ENCODE measurements at places on chromosomes 13 and 19.

- DNase-seq: no peak
These were observed at the start of gene COX7A1 for GRCh38 chr19:36152352-36153091. Gene COX7A1 (minus strand): TSS chr19:36152447. CDS start chr19:36152407, 40 bp downstream.

DNA sequence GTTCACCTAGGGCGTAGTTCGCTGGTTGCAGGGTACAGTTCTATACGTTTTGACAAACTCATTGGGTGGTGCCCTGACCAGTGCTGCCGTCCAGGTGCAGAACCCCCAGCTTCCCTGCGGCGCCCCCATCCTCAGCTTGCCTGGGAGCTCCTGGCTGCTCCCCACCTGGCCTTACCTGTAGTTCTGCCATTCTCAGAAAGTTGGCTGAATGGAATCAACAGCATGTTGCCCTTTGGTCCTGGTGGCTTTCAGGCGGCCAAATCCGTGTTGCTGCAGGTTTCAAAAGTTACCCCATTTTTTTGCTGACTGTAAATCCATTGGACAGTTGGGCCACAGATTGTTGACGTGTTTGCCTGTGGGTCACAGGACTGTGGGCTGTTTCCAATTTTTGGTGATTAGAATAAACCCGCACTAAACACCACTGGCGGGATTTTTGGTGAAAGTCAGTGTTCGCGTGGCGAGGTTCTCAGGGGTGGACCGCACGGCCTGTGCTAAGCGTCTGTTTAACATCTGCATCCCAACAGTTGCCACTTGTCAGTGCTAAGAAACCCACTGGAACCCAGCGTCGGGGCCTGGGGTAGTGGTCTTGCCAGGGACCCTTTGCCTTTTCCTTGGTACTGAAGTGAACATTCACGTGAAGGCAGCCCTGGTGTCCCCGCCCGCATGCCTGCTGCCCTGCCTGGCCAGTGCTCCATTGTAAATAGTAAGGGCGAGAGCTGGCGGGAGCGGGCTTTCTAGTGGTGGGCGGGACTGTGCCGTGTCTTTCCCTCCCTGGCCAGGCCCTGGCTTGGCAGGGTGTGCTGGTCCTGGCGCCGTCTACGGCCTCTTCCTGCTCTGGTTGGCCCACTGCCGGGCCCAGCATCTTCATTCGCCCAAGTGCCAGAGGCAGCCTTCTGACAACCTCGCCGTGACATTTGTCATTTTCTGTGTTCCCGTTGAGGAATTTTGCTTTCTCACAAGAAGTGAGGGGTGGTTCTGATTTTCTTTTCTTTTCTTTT, 3.3 kb downstream of the DOT1L start:
- DNase-seq: peak; percentile 74

- peak; percentile 73 for DNase-seq
These were observed 3.4 kb upstream of the PRAM1 start for GRCh38 chr19:8505680-8506401.

DNA sequence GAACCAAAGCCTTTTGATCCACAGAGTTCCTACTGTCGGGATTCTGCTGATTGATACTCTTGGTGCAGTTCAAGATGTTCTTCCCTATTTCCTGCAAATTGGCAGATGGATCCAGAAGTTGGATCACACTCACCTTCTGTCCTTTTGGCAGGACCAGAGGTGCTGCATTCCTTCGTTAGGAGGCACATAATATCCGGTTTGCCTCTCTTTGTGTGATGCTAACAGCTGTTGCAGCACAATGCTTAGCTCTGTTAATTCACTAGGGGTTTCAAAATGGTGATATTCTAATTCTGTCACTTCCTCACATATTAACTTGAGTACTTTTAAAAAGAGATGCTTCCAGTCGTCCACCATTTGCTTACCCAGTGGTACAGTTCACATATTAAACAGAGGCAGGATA, 15.2 kb upstream of the CHST8 start:
- DNase-seq: no peak

- DNase-seq: peak; percentile 50
These were observed 9.0 kb upstream of the LTBP4 start for GRCh38 chr19:40592170-40592569.

- no peak for DNase-seq
These were observed 110.8 kb downstream of the TBC1D4 start for GRCh38 chr13:75371203-75371602.

- DNase-seq: no peak
These were observed 1399.8 kb upstream of the SLC10A2 start for GRCh38 chr13:104466016-104466415.

- no peak for DNase-seq
These were observed 77.3 kb upstream of the SIAH3 start for GRCh38 chr13:45928843-45929242.

GRCh38 chr13:45055902-45056648, 64.2 kb upstream of the GTF2F2 start:
- peak; percentile 56 for DNase-seq

DNA sequence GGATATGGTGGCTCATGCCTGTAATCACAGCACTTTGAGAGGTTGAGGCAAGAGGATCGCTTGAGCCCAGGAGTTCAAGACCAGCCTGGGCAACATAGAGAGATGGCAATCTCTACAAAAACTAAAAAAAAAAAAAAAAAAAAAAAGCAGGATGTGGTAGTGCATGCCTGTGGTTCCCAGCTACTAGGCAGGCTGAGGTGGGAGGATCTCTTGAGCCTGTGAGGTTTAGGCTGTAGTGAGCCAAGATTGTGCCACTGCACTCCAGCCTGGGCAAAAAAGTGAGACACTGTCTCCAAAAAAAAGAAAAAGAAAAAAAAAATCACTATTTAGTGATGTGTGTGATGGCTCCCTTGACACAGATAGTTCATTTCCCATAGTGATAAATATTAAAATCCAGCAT, 365.0 kb upstream of the NBEA start:
- no peak for DNase-seq

- peak; percentile 41 for DNase-seq
These were observed 418.9 kb downstream of the FGF14 start for GRCh38 chr13:101982903-101983302.

- peak; percentile 23 for DNase-seq
These were observed 172.7 kb downstream of the UQCRFS1 start for GRCh38 chr19:29040292-29040691.

DNA sequence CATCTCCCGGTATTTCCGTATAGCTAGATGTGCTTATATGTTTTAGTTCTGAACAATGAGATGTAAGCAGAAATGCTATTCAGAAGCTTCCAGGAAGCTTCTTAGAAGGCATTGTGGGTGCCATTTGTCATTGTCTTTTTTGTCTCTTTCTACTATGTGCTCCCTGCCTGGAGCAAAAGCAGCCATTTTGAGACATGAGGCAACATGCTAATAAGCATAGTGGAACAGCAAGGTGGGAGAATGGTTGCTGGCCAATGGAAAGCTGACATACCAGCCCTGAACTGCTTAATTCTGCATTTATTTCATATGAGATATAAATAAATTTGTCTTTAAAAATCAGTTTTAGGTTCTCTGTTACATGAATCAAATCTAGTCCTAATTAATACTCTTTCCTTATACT, 299.7 kb downstream of the LMO7 start:
- DNase-seq: no peak

- no peak for DNase-seq
These were observed 57.3 kb downstream of the MBD3L2B start for GRCh38 chr19:6963937-6964336.

DNA sequence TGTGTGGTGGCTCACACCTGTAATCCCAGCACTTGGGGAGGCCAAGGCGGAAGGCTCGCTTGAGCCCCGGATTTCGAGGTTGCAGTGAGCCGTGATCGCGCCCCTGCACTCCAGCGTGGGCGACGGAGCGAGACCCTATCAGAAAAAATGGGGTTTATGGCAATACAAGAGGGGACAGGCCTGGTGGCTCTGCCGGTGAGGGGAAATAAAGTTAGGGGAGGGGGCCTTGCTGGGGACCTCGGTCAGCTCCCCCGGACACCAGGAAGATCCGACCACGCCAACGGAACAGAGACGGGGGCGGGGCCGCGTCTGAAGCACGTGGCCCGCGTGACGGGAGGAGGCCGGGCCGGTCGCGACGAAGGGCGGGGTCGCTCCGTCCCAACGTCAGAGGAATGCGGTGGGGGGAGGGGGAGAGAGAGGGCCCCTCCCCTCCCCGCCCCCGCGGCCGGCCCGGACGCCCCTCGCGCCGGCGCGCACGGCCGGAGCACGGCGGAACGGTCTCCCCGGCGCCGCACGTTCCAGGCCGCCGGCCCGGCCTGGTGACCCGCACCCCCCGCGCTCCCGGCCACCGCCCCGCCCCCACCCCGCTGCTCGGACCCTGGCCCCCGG, 1.9 kb upstream of the HNRNPL start:
- peak; percentile 97 for DNase-seq

DNA sequence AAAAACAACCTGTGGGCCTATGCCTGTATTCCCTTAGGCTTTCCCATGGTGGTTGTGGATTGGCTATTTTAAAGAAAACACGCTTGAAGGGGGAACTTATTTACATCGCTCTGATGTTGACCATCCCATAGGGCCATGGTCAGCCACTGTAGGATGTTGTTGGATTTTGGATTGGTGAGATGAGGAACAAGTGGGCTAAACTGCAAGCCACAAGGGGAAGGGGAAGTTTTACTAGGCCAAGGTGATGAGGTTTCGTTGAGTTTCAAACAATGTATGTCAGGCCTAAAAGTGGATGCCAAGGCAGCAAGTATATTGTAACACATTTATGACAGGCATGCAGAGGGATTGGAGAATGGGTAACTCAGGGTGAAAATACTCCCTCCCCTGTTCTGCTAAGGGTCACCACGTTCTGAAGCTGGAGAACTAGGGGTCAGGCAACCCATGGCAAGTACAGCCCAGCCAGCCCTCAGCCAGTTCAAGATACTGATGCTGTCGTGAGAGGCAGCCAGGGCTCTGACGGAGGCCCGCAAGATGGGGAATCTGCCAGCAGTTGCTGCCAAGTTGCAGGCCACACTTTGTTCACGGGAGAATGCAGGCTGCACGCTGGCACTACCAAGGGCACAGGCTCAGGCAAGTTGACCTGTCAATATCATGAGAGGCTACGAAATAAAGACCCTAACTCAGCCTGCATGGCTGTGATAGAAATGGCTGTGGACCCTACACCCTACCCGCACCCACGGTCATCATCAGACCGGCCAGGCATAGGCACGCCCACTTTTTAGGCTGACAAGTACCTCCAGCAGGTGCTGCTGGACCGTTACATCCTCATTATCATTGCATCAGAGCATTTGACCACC, 11.1 kb downstream of the IRGC start:
- no peak for DNase-seq

DNA sequence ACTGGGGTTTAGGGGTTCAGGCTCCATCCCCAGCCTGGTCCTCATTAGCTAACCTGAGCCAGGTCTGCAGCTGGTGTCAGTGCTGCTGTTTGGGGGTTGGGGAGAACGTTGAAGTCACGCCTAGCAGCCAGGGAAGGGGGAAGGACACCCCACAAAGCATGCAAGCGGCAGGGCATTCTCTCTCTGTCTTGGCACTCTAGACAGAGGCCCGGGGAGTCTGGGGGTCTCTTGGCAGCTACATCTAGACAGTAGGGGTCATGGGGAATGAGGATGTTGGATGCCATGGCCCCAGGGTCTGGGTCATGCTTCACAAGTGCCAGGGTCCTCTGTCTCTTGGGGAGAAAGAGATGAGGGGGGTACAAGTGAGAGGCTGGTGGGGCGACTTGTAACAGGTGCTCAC, 2.6 kb downstream of the ERICH4 start:
- DNase-seq: no peak

- DNase-seq: no peak
These were observed 3.5 kb upstream of the ZFP82 start for GRCh38 chr19:36421749-36422481.

GRCh38 chr13:98182589-98182988, 5.5 kb upstream of the RNF113B start:
- no peak for DNase-seq

GRCh38 chr13:70087247-70087646, 20.4 kb upstream of the ATXN8OS start:
- DNase-seq: no peak

Data from Ammon's horn (tissue), 1 donor.